Stimulated activated CD8-positive, alpha-beta memory T cell treated with anti-CD3 and anti-CD28 coated beads, Interleukin-2, amount 100 ng/mL, for 48 hours (primary cell): ENCODE measurements at places on chromosomes 5 and 9.
A peak's percentile ranks its signal among the peaks of the same experiment; 100 is the strongest.

DNA sequence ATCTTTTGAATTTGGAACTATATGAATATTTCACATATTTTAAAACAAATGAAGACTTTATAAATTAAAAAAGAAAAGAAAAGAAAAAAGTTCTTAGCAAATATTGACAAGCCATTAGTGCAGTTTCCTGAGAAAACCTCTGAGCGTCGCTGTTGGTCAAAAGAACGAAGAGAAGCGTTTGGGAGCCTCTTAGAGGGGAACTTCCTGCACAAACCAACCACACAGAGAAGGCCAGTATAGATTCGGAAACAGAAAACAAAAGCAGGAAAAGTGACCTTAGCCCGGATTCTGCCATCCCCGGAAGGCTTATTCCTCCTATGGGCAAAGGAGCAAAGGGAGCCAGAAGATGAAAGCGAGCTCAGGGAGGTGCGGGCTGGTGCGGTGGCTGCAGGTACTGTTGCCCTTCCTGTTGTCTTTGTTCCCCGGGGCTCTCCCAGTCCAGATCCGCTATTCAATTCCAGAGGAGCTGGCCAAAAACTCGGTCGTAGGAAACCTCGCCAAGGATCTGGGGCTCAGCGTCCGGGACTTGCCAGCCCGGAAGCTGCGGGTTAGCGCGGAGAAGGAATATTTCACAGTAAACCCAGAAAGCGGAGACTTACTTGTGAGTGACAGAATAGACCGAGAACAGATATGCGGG lies at the start of gene PCDHGB2:
Gene PCDHGB2 (plus strand): TSS at position 205 of the 637 bp plus-strand sequence. CDS start 142 bp downstream, at position 347.
- DNase-seq = no peak

DNA sequence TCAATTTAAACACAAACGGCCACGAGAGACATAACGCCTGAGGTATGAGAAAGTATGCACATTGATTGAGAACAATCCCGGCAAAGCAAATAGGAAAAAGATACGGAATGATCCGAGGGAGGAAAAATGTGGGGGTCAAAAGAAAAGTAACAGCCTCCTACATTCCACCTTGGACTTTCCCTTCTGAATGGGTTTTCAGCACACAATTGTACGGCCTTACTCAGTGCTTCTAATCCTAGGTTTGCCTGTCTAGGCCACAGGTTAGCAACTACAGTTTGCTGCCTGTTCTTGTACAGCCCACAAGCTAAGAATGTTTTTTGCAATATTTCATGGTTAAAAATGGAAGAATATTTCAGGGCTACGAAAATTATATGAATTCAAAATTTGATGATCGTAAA lies 46.2 kb upstream of the RNF20 start:
- DNase-seq = no peak

- DNase-seq = no peak
These were observed 128.2 kb downstream of the YTHDC2 start for GRCh38 chr5:113641715-113642114.

- DNase-seq = no peak
These were observed 361.3 kb downstream of the ENC1 start for GRCh38 chr5:74279244-74279643.

GRCh38 chr9:97874624-97875023 lies 21.6 kb downstream of the FOXE1 start:
- no peak for DNase-seq

DNA sequence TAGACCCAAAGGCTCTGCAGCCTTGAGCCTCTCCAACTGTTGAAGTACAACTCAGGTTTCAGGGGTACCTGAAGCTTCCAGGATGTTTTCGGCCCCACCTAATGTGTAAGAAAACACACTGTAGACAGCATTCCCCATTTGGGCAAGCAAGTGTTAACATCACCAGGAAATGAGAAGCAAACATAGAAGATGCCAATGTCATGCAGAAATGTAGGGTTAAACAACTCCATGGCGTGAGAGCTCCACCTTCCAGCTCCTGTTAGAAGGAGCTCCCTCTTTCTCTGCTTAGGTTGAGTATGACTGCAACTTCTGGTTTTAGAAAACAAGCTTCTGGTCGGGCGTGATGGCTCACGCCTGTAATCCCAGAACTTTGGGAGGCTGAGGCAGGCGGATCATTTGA lies 31.0 kb upstream of the DENND1A start:
- DNase-seq = no peak

- no peak for DNase-seq
These were observed 45.7 kb upstream of the KCNN2 start for GRCh38 chr5:114316167-114316566.

GRCh38 chr5:95780597-95780996 lies 41.9 kb downstream of the GLRX start:
- no peak for DNase-seq

DNA sequence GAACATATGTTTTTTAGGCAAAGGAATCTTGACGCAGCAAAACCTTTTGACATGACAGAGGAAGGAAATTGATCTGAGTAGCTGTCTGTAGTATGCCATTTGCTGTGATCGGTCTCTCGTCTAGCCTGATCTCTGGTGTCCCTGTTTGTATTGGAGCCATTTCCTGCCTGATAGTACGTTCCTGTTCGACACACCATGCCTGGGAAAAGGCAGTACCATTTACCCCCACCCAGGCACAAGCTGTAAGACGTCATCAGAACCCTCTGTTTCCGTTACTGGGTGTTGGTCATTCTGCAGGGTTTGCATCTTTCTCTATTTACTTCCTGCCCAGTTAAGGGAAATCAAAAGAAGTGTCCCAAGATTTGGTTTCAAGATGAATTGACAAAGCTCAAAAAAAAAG lies 129.7 kb downstream of the CEMIP2 start:
- DNase-seq = no peak

DNA sequence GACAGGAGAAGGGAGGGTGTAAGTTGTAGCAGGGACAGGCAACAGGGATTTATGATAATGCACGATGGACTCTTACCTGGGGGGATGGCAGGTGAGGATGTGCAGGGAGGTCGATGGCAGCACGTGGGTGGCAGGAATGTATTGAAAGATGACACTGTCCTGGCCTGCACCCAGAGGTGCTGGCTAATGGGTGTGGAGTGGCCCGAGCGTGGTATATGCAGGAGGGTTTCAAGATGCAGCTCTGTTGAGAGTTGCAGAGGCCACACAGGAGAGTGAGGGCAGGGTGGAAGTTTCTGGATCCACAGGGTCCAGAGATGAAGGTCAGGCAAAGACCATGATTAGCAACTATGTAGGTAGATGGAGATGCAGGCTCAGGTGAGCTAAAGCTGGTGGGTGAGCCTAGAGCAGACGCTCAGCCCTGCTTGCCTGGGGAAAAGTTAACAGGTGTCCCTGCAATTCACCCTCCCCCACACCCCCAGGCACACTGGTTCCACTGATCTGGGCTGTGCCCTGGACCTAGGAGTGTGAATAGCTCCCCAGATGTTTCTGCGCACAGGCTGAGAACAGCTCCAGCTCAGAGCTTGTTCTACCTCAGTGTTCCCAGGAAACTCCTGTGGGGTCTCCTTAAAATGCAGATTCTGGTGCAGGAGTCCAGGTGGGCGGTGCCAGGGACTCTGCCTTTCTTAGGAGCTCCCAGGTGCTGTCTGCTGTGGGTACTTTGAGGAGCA lies 21.5 kb upstream of the S1PR3 start:
- DNase-seq = no peak

DNA sequence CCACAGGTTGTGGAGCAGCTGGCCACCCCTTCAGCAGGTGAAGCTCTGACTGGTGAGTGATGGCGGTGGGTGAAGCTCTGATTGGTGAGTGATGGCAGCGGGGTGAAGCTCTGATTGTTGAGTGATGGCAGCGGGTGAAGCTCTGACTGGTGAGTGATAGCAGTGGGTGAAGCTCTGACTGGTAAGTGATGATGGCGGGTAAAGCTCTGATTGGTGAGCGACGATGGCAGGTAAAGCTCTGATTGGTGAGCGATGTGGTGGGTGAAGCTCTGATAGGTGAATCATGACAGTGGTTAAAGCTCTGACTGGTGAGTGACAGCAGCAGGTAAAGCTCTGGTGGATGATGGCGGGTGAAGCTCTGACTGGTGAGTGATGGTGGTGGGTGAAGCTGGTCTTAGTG lies 9.4 kb upstream of the ABO start:
- DNase-seq = no peak

- no peak for DNase-seq
These were observed 16.9 kb upstream of the FER start for GRCh38 chr5:108730617-108731340.

- no peak for DNase-seq
These were observed 22.0 kb upstream of the TEK start for GRCh38 chr9:27086818-27087680.

GRCh38 chr9:4829969-4830368 lies 37.2 kb downstream of the RCL1 start:
- no peak for DNase-seq

DNA sequence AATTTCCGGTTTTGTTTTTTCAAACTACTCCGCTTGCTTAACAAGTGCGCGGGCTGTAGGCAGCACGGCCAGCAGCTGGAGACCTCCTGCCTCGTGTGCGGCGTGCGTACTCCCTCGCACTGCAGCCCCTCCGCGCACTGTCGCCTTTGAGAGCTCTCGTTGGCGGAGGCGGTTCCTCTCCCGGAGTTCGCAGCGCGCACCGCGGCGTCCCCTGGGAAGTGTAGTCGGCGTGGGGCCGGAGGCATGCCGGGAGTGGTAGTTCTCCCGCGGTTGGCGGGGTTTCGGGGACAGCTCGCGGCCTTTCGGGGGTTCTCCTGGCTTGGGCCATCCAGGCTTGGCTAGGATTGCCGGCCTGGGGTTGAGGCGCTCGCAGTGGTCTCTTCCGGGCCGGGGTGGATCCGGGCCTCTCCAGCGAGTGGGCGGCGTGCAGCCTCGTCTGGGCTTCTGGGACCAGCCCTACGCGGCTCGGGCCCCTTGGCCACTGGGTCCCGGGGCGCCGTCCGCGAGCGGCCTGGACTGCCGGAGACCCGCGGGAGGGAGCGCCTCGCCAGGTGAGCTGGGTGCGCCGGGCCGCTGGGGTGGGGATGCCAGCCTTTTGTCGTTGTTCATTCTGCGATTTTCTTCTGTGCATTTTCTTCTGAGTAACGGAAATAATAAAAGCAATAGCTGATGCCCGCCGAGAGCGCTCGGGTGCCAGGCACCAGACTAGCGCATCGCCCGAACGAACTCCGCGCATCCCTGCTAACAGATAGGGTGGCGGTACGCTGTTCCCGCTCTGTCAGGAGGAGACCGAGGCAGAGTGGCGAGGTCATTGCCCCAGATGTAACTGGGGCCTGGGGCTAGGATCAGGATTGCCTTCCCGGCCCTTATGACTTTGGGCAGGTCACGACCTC lies at the start of gene ZNF354C:
Gene ZNF354C (plus strand): TSS at position 258 of the 893 bp plus-strand sequence. CDS start 1,696 bp downstream, outside the sequence.
- peak; percentile 74 for DNase-seq

DNA sequence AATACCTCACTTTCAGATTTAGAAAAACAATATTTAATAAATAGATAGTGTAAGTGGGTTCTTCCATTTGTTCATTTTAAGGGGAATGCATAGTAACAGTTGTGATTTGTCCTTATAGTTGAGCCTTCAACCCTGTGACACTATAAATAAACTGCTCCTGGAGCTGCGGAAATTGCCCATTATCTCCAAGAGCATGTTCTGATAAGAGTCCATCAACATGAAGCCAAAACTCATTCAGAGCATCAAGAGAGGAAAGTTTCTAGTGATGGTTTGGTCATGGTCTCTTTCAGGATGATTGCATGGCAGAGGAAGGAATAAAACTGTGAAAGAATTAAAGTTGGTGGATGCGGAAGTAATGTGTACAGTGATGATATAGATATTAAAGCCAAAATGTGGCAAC lies 772.1 kb upstream of the DMAC1 start:
- no peak for DNase-seq

DNA sequence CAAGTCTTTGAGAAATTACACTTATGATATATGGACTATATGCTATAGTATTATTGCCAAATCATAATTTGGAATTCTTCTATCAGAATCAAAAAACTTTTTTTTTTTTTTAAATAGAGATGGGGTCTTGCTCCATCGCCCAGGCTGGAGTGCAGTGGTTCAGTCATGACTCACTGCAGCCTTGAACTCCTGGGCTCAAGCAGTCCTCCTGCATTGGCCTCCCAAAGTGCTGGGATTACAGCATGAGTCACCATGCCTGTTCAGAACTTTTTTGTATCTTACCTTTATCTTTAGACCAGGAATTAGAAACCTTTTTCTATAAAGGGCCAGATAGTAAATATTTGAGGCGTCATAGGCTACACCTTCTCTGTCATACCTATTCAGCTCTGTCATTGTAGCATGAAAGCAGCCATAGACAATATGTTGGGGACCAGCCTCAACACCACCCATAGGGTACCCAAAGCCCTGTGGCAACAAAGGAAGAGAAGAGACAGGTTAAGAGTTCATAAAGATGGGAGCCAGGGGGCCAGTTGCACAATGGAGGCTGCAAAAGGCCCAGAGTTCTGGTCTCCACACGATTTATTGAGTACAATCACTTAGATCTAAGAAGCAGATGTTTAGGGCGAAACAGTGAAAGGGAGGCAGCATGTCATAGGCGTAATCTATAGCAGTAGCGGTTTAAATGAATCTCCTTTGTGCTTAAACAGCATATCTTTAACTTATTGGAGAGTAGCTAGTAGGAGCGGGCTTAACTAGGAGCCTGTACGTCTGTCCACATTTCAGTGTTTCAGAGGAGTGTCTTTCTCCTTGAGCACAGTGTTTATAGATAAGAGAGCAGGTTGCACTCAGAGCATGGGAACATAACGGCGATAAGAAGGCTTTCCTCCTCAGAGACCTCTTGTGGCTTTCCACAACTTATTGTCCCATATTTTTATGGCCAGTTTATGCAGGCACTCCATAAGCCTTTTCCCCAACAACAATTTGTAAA lies 12.5 kb downstream of the ECM2 start:
- DNase-seq = no peak
